CD4-positive, alpha-beta T cell (primary cell): ENCODE measurements at places on chromosomes 2 and 18. TPM values are rescaled to one million over a fixed set of nuclear protein-coding genes. Genes with fewer than 3 reads are reported as not detected.

DNA sequence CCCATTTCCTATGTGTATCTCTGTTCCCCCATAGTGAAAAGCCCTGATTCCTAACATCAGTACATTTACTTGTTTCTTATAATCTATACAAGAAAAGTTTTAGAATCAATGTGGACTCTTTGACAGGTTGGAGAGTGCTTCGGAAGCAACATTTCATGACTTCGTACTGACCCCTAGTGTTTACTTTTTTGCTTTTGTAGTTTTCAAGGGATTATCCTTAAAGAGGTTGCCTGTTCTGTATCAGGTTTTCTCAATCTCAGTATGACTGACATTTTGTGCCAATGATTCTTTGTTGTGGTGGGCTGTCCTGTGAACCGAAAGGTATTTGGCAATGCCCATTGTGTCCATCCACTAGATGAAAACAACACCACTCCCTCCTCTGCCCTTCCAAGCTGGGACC is 43.3 kb upstream of the SERPINB2 start:
- no peak for DNase-seq

DNA sequence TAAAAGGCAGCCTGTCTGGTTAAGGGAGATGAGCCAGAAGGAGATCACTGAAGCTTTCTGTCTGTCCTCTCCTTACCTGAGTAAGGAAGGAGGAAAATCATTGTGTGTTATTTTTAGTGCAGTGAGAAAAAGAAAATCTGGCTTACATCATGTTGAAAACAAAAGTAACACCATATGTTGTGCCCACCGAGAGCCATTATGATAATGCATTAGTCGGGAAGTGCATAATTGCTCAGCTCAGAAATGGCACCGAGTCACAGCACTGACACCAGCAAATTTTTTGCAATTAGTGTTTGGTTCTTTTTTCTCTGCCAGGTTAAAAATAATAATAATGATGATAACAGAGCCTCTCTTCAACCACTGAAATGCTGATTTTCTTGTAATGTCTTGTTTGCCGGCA is 46.6 kb downstream of the HNMT start:
- no peak for DNase-seq

DNA sequence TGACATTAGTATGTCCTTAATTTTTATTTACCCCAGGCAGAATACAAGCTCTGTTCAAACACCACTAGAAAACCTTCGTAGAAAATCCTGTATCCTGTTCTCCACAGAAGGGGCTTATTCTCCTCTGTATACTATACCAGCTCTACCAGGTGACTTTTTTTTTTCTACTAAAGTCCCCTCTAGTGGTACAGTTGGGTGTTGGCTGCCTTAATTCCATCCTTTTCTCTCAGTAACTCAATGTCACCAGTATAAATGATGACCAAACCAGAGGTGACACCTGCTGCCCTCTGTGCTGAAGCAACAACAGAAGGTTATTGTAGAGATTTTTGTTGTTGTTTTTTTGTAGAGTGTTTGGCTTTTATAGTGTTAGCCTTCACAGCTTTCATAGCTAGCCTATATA is 1322.0 kb downstream of the LRP1B start:
- DNase-seq: no peak

The SPDYA gene
- total RNA-seq: 12.7 TPM

- DNase-seq: no peak
These were observed 7.6 kb downstream of the SDC1 start for GRCh38 chr2:20217041-20217970.

GRCh38 chr2:214674278-214674677 is 135.2 kb downstream of the BARD1 start:
- DNase-seq: no peak

The KIF3C gene
- 1.8 TPM for total RNA-seq

GRCh38 chr2:57906152-57906732 is 140.4 kb upstream of the VRK2 start:
- DNase-seq: no peak

The GLI2 gene
- total RNA-seq: not detected
